CD4-positive, alpha-beta T cell treated with Interleukin-2 at 100 ng/mL for 4 hours (primary cell): ENCODE measurements at places on chromosomes 1 and 21.

- DNase-seq = no peak
Observed at GRCh38 chr1:174942547-174943255, 57.0 kb upstream of the CACYBP start.

GRCh38 chr1:187009320-187009719, 180.6 kb downstream of the PLA2G4A start:
- no peak for DNase-seq

DNA sequence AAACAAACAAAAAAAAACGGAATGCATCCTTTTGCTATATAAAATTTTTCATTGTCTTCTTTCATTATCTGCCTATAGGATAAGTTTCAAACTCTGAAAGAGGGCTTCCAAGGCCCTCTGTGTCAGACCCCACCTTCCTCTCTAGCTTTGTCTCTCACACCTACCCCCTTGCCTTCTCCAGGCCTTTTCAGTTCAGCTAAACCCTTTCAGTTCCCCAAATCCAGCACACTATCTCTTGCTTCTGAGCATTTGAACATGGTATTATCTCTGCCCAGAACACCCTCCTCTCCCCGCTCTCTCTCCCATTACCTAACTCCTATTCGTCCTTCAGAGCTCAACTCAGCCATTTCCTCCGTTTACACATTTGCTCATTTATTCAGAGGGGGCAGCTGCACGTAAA, 35.7 kb downstream of the C1orf216 start:
- DNase-seq = no peak

DNA sequence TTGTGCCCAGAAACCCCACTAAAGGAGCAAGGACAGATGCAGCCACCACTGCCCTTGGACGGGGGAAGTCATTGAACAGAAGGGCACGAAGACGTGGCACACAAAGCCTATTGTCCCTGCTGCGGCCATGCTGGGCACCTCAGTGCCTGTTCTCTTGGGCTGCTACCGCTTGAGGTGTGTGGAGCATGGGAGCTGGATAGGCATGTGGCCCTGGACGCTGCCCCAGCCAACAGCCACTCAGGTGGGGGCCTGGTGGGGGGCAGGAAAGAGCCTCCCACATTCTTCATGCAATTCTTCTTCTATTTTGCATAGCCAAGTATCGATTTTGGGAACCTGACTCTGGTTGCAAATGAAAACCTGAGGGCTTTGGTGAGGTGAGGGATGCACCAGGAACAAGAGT, 337.2 kb downstream of the RPS6KC1 start:
- DNase-seq = no peak

DNA sequence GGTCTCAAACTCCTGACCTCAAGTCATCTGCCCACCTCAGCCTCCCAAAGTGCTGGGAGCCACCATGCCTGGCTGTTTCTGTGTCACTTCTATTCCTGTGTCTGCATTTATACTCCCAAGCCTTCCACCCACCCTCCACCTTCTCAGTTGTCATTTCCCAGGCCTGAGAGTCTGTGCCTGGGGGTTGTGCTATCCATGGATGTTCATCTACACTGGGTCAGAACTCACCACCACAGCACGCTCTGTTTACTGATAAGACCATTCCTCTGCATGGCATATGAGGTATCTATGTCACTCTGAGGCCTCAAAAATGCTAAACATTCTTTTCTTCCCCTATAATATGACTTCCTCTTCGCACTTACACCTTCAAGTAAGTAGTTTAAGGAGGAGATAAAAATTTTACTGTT, 6.1 kb downstream of the NENF start:
- no peak for DNase-seq

- no peak for DNase-seq
Observed at GRCh38 chr21:15400905-15401304, 328.9 kb upstream of the USP25 start.

DNA sequence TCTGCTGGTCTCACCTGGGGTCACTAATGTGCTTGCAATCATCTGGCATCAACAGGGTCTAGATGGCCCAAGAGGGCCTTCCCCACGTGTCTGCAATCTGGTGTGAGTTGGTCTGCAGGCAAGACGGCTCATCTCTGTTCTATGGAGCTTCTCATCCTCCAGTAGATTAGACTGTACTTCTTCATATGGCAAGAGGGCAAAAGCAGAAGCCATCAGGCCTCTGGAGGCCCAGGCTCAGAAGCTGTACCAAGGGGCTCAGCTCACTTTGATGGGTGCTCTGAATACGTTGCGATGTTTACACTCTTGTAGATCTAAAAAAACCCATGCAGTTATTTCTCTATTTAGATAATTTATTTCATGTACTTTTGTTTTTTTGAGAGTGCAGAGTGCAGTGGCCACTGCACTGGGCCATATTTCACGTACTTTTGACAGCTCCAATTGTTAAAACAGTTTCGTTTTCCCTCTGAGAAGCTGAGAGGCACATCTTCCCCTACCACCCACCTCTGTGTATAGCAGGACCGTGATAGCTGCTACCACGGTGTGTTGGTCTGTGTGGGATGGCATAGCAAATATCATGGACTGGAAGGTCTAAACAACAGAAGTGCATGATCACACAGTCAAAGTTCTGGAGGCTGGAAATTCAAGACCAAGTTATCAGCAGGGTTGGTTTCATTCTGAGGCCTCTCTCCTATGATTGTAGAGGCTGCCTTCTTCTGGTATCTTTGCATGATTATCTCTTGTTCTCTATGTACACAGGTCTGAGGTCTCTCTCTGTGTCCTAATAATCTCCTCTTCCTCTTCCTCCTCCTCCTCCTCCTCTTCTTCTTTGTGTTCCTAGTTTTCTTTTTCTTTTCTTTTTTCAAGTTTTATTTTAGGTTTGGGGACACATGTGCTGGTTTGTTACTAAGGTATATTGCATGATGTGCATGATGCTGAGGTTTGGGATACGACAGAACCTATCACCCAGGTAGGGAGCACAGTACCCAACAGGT, 17.0 kb downstream of the CITED4 start:
- peak; percentile 16 for DNase-seq

GRCh38 chr1:196136396-196136795, 471.8 kb downstream of the KCNT2 start:
- no peak for DNase-seq

DNA sequence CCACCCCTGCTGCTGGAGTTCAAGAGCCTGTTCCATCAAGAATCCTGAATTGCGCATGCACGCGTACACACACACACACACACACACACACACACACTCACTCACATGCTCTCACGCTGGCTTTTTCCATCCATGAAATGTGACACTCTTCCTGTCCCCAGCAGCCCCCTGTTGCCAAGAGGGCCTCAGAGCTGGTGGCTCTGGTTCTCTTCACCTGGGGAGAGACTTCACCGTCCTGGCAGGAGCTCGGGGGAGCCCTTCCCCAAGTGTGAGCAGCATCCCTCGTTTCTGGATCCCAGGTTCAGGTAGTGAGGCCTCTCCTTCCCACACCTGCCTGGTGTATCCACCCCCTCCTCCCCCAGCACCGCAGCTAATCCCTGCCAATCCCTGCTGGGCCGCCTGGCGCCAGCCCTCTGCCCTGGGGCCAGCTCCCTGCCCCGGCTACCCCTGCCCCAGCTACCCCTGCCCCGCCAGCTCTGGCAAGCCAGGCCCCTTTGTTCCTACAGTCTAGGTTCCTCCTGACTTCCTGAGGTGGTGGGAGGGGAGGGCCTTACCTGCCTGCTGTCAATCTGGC, 9.9 kb downstream of the PLOD1 start:
- no peak for DNase-seq

- no peak for DNase-seq
Observed at GRCh38 chr1:38693031-38693430, 166.5 kb downstream of the RRAGC start.

DNA sequence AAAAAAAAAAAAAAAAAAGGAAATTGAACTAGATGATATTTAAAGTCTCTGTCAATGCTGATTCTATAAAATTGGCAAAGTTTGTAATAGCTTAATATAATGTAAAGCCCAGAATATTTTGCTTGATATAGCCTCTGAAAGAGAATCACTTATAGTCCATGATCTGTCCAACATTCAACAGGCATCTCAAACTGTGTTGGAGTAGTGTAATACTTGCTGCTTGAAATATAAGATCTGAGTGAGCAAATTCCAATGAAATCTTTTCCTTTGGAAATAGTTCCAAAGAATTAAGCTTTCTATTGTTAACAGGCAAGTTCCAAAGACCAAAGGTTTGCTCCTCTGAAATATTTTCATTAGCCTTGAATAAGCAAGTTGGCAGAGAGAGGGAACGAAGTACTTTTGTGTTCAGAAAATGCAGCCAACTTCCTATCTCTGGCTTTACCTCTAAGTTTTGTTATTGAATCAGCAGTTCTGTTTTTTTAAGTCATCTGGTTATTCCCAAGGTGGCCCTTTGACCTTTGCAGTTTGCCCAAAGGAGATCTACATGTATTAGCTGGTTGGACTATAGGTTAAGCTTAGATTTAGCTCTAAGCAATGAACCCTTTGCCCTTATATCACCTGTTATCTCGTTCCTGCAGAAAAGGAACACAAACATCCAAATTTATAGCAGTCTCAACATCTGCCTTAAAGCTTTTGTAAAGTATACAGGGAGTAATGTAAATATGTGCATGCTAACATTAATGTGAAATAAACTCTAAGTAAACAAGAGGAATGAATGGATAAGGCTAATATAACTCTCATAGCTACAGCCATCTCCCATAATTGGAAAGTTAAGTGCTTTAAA, 24.4 kb upstream of the CEP350 start:
- DNase-seq = no peak

DNA sequence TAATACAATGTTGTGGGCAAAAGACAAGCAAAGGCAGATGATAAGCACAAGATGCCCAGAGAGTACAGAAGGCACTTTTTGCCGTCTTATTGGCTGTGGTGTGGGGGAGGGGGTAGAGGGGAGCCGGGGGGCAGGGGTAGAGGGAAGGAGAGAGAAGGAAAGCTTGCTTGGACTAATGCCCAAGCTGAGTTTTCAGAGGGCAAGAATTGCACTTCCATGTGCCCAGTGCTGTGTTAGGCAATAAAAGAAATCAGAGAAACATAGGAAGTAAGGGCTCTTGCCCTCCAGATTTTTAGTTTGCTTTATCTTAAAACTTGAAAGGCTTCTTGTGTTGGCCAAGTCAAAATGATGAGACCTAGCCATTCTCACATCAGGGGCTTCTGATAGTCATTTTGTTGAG, 8.3 kb downstream of the S100A12 start:
- DNase-seq = no peak

- no peak for DNase-seq
Observed at GRCh38 chr1:52281518-52281917, 84.5 kb downstream of the CC2D1B start.

DNA sequence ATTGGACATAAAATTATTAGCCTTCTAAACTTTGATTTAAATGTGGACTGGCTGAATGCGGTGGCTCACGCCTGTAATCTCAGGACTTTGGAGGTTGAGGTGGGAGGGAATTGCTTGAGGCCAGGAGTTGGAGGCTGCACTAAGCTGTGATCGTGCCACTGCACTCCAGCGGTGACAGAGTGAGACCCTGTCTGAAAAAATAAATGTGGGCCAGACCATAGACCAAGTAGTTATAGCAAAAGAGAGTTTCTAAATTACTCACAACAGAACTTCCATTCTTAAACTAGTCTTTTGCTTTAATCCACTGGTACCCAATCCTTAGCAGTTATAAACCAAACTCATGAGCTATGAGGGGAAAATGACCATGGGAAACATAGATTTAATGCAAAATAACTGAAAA, 35.2 kb downstream of the RAP1A start:
- no peak for DNase-seq

GRCh38 chr1:117499071-117499470, 106.8 kb upstream of the TENT5C start:
- no peak for DNase-seq

- DNase-seq = no peak
Observed at GRCh38 chr1:231557898-231558707, 29.6 kb downstream of the TSNAX start.

DNA sequence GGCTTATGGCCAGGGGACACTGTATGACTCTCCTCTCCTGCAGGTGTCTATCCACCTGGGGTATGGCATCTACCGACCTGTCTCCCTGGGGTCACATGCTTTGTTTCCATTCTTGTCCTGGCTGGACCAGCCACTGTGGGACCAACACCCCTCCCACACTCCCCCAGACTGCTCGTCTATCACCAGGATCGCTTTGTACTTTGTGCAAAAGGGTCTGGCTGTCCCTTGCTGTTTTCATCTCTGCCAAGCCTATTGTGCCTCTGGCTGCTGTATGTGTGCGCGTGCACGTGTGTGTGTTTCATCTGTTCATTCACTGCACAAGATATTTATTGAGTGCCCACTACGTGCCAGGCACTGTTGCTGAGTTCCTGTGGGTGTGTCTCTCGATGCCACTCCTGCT, 25.5 kb downstream of the ETNK2 start:
- DNase-seq = no peak

DNA sequence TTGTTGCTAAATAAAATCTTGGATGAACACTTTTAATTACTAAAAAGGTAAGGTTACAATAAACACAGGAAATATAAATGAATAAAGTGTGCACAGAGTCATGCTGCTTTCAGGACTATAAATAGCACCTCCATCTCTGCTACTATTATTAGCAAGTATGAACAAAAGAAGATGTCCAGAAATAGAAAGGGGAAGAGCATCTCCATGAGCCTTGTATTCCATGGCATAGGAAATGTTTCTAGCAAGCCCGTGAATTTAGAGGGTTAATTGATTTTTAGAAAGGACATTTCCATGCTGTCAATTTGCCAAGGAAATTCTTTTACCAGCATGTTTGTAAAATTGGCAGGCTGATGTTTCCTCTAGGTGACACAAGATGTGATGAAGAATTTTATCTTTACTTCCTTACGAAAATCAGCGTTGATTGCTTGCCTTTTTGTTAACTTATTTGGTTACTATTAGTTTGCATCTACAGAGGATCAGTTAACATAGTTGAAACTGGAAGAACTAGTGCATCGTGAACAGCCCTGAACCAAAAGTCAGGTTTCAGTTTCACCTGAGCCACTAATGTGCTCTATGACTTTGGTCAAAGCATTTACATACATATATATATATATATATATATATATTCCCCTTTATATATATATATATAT, 45.3 kb downstream of the NR5A2 start:
- no peak for DNase-seq

GRCh38 chr1:243500512-243500911, 244.7 kb downstream of the SDCCAG8 start:
- no peak for DNase-seq

- DNase-seq = no peak
Observed at GRCh38 chr1:25568834-25569596, 25.6 kb downstream of the LDLRAP1 start.

GRCh38 chr1:11960715-11961114, 19.5 kb upstream of the MFN2 start:
- DNase-seq = peak; percentile 5
